Activated CD4-positive, CD25-positive, alpha-beta regulatory T cell treated with anti-CD3 and anti-CD28 coated beads, Interleukin-2, amount 50 U/mL, for 72 hours (primary cell): ENCODE measurements at places on chromosomes 12 and 14.

DNA sequence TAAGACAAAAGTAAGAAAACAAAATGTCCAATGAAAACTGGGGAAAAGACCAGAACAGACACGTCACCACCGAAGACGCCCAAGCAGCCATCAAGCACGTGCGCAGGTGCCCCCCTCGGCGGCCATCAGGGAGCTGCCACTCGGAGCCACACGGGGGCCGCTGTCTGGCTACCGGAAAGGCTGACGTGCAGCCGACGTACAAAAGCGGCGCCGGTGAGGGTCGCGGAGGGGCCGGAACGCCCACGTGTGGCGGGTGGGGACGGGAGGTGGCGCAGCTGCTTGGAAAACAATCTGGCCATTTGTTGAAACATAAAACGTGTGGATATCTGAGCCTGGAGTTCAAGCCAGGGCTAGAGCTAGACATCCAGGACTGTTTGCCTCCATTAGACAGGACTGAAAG, 60.7 kb downstream of the GALNT9 start:
- no peak for DNase-seq

GRCh38 chr14:59239022-59239421, 50.6 kb downstream of the DAAM1 start:
- DNase-seq: no peak

DNA sequence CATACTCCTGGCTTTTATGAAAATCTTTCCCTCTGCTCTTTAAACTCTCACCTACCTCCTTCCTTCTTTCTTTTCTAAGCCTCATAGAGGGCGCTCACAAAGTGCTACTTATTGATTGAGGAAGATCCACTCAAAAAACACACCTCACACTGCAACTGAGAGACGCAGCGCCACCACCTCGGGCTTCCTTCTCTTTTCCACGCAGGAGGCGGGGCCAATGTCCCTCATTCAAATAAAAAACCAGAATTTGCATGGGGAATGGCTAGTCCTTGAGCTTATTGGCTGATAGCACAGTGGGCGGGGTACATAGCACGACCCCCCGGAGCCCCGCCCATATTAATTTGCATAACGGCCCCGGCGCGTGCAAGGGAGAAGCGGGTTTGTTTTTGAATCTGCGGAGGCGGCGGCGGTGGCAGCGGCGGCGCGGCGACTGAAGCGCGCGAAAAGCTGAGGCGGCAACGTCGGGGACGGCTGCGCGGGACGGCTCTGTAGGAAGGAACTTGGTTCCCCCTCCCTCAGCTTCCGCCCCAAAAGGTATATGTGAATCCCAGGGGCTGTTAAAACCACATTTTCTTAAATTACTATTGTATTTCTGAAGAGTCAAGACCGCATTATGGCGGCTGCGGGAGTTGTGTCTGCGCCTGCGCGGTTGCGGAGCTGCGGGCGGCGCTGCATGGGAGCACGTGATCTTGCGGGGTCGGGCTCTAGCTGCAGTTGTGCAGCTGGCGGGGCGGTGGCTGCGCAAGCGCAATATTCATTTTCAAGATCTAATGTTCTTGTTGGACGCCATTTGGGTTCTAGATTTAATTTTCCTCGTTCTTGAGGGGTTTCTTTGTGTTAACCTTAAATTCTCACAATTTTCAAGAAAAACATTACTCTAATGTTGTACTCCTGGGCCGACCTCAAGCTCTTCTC, at the start of gene ATF7IP:
TSS of gene ATF7IP (plus strand) at position 389 of the 915 bp plus-strand sequence. CDS start 58,234 bp downstream, outside the sequence.
- DNase-seq: peak; percentile 94

DNA sequence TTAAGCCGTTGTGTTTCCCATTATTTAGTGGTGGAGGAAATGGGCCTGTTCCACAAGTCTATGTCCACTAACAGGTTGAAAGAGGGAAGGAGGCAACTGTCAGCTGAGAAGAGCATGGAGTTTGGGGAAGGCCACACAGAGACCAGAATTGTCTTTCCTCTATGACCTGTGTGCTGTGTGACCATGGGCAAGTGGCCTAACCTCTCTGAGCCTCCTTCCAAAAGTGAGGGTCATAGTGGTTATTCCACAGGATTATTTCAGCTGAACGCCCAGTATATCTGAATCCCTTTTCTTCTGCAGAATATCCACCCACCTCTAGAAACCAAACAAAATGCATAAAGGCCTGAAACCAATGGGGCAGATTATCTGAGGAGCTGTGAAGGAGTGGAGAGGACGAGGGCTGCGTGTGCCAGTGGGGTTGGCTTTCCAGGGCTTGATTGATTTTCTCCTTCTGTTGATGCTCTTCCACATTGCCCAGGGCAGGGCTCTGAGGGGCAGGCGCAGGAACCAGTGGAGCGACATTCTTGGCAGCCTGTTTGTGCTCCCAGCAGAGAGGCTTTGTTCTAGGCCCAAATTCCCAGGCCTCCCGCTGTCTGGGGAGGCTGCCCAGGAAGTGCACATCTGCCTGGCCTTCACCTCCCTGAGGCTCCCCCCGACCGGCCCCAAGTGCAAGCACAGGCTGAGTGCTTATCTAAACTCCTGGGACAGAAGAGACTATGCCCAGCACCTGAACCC, 452.7 kb downstream of the BCL11B start:
- no peak for DNase-seq

GRCh38 chr12:30610718-30611117, 85.0 kb downstream of the IPO8 start:
- no peak for DNase-seq

- no peak for DNase-seq
Measured at GRCh38 chr14:101865288-101865687, 99.1 kb upstream of the DYNC1H1 start.

DNA sequence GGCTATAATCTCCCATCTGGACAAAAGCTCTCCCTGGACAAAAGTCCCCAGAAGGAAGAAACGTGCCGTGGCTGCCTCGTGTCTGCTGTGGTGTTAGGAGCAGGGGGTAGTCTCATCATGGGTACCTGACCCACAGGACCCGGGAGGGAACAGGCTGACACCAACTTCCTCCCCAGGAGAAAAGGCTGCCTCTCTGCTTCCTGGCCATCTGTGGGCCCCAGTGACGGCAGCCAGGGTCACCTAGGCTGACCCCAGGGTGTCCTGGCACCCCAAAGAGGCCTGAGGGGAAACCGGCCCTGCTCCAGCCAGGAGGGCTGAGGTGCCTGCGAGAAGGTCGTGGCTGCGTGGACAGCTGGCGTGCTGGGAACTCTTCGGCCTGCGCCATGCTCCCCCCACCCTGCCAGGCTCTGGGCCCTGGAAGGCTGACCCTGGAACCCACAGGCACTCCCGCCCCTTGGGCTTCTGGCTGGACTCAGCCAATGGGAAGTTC, 133.9 kb downstream of the RFLNA start:
- no peak for DNase-seq

GRCh38 chr12:115998119-115998633, 279.3 kb downstream of the MED13L start:
- DNase-seq: no peak

- DNase-seq: peak; percentile 35
Measured at GRCh38 chr12:63668028-63668799, at the start of gene DPY19L2. TSS of gene DPY19L2 (minus strand) at chr12:63668493. CDS start at chr12:63668393, 100 bp downstream.

DNA sequence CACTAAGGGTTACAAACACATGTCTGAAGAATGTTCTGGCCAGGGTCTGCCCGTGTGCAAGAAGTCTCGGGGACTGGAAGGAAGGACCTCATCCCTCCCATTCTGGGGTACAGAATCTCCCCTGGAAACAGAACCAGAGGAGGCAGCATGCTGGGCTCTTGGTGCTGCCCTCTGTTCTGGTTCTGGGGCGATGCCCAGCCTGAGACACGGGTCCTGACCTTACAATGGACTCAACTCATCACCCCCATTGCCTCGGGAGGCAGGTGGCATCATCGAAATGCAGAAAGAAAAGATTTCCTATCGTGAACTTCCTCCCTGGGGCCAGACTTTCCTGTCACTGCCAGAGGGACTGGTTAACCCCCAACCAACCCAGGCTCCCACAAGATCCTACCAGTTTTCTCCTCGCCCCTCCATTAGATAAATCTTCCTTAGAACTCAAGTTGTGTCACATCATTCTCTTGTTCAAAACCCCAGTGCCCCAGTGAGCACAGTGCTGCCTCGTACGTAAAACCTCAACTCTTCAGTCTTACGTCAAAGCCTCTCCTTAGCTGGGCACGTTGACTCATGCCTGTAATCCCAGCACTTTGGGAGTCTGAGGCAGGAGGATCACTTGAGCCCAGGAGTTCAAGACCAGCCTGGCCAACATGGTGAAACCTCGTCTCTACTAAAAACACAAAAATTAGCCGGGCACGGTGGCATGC, 52.1 kb downstream of the PSMA6 start:
- DNase-seq: no peak

DNA sequence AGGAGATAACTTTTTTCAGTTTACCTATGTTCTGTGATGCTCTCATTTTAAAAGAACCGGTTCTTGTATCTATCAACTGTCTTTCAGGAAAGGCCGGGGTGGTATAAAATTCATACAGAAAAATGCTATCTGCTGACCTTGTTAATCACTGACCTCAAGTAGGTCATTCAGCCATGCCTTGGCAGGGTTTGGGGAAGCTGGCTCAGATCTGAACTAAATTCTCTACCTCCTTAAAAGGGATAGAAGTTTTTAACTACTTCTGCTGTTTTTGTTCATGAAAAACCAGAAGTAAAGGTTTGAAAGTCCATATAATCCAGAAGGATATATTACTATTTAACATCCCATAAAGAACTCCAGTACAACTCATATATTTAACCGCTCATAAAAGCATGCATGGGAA, 10.1 kb downstream of the MYRFL start:
- no peak for DNase-seq

- no peak for DNase-seq
Measured at GRCh38 chr12:57838594-57839302, 7.8 kb downstream of the CTDSP2 start.

DNA sequence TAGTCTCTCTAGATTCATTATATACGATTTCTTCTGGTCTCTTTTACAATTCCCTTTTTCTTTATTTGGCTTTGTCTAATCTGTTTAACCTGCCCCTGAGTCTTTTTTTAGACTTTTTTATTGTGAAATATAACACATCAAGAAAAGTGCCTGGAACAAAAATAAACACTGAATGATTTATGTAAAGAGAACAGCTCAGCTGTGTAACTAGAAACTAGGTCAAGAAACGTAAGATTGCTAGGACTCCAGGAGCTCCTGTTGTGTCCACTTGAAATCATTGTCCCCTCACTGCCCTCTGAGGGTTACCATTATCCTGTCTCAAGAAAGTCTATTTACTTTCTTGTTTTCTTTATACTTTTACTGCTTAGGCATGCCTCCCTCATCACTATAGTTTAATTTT, 23.1 kb downstream of the EXD2 start:
- DNase-seq: no peak

- DNase-seq: no peak
Measured at GRCh38 chr12:116603546-116604177, 44.5 kb downstream of the MAP1LC3B2 start.

DNA sequence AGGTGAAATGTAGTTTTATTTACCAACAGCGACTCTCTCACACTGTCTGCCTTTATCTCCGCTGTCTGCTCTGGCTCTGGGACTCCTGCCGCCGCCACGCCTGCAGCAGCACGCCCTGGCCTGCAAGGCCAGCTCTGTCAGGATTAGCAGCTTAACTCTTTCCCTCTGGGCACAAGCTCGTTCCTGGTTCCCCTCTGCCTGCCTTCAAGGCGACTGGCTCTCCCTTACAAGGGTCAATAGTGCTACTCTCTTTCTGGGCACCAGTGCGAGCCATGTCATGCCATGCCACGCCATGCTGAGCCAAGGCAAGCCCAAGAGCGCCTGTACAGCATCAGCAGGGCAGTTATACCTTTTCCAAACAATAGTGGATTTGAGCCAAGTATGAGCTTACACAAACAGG, 3.6 kb upstream of the CLEC2B start:
- no peak for DNase-seq

DNA sequence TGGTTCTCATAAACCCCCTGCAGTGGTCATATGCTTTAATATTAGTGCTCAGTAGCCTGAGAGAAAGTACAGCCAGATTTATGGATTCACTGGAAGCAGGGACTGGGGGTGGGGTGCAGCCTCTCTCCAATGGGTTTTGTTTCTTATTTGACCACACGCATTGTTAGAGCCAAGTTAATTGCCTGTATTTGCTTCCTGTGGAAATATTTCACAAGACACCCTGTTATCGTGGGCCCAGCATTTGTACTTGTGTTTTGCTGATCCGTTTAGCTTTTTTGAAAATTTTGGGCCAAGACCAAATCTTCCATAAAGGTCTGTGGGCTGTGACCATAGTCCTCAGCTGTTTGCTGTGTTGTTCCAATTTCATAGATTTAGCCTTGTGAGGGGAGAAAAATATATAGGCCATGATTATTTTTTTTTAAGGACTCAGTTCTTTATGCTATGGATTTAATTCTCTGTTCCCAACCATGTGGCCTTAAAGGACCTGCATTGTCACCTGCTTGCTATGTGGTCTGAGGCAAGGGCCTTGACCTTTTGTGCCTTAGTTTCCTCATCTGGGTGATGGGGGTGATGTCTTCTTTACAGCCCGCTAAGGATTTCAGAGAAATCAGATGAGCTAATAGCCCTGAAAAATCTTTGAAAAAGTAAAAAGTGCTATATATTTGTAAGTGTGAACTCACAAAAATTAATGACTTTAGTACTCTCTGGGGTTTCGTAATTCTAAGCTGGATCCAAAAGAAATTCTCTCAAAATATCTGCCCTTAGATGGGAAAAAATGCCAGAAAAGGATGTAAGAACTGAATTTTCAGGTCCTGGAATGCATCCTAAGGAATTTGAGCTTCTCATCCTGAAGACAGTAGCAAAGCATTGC, 370.2 kb downstream of the DPF3 start:
- DNase-seq: no peak

DNA sequence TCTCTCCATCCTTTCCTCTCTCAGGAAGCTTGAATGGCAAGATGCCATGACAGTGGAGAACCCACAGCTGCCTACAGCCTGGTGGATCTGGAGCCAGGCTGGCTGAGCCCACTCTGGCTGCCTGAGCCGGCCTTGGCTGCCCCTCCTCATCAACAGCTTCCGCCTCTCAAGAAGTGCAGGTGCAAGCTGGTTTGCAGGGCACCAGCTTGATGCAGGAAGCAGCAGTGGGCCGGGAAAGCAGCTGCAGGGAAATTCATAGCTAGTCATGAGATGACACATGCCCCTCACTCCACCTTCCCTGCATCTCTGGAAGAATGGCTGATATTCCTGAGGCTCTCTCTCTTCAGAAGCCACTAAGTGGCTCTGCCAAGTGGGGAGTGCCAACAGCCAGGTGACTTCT, 289.1 kb downstream of the RPS29 start:
- no peak for DNase-seq

- no peak for DNase-seq
Measured at GRCh38 chr14:24123424-24124417, 6.7 kb upstream of the FITM1 start.

DNA sequence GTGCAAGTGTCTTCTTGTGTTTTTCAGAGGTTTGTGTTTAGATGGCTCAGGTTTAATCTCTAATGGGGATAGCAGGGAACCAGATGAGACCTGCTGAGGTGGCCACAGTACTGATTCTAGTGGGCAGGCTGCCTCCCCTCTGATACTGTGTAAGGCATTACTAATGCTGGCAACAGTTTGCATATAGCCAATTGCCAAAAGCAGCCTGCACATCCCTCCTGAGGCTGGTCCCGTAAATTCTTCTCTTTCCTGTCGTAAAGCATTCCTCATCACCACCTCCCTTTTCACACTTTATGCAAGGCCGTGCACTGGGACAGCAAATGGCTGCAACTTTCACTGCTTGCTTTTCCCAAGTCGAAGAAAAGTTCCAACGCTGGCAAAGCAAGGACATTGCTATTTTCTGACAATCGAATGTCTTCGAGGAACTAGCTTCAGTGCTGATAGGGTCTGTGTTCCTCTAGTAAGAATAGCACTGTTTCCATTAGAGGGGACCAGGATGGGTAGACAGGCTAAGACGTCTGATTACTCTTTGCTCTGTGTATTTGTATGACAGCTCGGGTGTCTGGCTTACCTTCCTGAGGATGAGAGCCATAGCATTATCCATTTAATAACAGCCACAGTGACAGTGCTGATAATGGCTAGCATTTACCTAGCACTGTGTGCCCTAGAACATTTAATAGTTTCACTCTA, 178.2 kb upstream of the HIF1A start:
- DNase-seq: no peak
